Naive thymus-derived CD8-positive, alpha-beta T cell (primary cell): ENCODE measurements at places on chromosomes 1 and 21.
A peak's percentile ranks its signal among the peaks of the same experiment; 100 is the strongest.

- DNase-seq: no peak
Measured at GRCh38 chr1:224205438-224205840, 22.4 kb downstream of the DEGS1 start.

DNA sequence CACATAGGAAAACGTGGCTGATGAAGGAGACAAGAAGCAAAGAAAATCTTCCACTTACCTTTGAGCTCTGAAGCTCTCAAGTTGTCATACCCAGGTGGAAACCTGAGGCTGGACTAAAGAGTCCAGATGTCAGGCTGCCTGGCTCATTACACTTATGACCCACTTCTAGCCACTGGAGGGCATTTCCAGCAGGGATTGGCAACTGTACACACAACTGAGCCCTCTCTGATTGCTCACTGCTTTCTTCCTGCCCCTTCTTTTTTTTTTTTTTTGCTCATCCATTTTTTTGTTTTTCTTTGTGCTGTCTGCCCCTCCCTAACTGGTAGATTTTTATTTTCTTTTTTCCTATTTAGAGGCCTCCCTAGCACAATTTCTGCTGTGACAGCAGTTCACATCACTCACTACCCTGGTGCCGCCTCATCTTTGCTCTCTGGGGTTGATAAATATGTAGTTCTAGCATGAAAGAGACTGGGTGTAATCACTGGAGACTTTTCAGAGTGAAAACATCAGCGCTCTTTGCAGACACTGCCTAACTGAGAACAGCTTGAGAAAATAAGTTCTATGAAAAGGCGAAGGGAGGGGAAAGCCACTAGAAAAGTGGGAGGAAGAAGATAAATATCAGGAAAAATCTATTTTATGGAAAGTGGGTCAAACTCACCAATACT, 334.5 kb downstream of the NUF2 start:
- no peak for DNase-seq

DNA sequence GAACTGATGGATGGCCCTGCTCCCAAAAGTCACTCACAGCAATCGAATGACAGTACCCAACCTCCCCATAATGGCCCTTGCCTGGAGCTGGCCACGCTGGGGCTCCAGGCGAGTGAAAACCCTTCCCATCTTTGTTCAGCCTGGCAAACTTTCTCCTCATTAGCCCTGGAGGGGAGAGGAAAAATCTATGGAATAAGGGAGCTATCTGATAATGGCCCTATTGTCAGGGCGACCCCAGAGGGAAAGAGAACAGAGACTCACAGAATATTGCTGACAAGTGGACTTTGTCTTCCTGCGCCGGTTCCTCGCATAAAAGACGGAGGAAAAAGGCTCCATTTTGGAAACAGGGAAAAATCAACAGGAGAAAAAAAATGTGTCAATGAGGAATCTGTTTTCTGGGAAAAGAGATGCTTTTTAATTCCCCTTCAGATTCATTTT, 13.0 kb upstream of the ARHGEF16 start:
- DNase-seq: no peak

DNA sequence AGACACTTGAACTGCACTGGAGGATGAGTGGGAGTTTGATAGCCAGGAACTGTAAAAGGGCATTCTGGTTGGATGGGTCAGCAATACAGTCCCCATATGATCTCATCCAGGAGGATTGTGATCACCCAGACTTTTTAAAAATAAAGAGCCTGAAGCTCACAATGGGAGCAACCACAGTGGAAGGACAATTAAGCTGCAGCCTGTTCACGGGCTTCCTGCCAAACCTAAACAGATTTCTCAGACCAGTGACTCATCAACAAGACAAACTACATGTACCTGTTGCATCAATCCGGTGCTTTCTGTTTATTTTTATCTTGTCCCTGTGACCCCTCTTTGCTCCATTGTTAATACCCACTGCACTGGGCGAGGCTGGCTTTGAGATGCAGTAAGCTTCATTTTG, 52.3 kb downstream of the PAPPA2 start:
- no peak for DNase-seq

DNA sequence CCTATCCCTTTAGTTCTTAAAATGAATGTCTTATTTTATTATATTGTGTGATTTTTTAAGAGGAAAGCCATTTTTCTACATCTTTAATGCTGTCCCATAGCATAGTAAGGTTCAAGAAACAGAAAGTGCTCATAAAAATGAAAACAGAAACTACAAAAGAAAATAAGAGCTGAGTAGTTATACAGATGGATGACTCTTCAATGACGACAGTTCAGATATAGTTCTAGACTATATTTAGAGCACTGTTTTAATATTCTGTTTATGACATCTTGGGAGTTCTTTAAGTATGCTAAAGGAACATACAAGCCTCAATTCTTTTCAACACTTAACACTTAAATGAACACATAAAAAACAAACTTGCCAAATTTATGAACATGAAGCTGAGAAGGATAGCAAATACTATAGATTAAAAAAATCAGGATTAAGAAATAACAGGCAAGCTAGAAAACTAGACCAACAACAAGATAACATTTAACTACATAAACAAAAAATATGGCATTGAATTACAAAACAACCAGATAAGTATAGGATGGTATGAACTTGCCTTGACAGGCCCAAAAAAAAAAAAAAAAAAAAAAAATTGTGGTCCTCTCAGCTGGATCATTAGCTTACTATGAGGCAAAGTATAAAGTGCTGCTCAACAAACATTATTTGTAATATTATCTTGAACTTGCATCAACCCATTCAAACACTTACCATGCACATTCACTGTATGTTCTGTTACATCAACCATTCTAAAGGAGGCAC, 87.9 kb downstream of the ZZZ3 start:
- no peak for DNase-seq

DNA sequence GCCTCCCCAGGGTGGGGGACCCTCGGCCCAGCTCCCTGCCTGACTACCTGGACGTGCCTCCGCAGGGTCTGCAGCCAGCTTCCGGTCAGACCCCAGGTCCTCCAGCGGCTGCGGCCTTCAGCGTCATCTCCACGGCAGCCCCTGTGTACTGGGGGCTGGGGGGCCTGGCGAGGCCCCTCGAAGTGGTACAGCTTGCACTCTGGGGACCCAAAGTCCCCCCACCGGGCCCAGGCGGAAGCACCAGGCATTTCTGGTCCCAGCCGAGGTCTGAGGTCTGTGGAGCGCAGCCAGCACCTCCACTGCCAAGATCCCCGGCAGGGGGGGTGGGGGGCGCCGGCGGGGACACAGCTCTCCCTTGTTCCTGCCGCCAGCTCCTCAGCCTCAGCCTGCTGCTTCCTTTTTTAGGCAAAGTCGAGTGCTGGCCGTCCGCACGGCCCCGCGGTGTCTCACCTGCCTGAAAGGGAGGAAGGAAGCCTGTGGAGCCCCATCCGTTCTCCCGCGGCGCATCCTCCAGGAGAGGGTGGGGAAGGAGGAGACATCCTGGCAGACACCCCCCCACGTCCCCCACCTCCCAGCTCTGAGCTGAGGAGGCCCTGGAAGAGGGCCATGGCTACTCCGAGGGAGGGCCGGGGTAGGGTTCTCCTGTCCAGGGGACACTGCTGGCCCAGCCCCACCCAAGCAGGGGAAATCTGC, 1.2 kb upstream of the VWA1 start:
- peak; percentile 63 for DNase-seq

- DNase-seq: no peak
Measured at GRCh38 chr1:184506481-184506880, 119.7 kb downstream of the C1orf21 start.

- no peak for DNase-seq
Measured at GRCh38 chr1:81463936-81464837, 336.5 kb upstream of the ADGRL2 start.
